ENCODE measurements at places on chromosomes 12 and 14.

DNA sequence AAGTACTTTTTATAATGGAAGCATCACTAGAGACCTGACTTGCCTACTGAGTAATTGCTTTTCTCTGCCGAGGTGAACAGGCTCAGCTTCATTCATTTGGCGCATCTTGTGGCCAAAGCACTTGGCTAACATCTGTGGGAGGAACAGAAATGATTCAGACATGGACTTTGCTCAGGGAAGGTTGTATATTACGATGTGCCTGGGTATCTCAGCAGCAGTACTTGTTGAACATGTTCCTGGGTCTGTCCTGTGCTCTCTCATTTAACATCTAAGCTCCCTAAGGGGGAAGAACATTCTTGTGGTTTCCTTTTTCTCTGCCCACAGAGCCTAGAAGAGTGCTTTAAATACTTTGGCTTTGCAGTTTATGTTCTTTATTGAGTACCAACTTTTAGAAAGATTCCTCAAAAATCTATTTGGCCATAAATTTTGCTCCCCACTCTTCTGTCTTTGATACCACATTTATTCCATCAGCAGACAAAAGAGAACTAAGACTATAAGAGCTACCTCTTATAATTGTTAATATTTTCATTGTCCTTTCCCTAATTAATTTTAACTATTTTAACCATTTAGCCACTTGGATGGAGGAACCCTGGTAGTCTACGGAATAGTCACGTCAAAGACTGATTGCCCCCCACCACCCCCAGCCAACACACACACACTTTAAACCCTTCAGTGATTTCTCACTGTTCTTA lies 101.2 kb upstream of the EGLN3 start:
- no peak for DNase-seq

DNA sequence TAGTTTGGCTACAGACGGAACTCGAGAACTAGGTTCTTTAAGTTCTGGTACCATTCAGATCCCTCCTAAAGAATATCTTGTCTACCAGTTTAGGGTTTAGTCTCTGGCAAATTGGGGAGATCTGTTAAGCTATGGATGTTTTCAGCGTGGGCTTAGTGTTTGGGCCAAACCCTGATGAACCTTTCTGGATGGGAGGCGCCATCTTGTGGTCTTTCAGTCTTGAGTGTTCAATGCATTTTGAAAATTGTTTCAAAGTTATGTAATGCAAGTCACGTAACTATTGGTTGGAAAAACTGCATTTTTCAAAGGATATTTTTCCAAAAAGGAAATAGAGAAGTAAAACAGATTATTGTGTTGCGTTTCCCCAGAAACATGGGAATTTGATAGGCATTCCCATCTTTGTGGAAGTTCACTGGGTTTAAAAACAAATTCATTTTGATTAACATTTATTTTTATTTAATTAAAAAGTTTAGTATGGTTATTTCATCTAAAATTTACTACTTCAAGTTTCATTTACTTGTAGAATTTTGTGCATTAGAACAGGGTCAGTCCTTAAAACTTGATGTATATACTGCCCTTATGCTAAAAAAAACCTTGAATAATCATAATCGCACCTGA lies 169.0 kb downstream of the PRIMA1 start:
- DNase-seq: no peak

- DNase-seq: no peak
Observed at GRCh38 chr12:49489720-49490119, 49.1 kb upstream of the KCNH3 start.

- DNase-seq: no peak
Observed at GRCh38 chr12:66467932-66468331, 165.6 kb downstream of the HELB start.
